Central memory CD4-positive, alpha-beta T cell (primary cell): ENCODE measurements at places on chromosomes 3 and 15.

DNA sequence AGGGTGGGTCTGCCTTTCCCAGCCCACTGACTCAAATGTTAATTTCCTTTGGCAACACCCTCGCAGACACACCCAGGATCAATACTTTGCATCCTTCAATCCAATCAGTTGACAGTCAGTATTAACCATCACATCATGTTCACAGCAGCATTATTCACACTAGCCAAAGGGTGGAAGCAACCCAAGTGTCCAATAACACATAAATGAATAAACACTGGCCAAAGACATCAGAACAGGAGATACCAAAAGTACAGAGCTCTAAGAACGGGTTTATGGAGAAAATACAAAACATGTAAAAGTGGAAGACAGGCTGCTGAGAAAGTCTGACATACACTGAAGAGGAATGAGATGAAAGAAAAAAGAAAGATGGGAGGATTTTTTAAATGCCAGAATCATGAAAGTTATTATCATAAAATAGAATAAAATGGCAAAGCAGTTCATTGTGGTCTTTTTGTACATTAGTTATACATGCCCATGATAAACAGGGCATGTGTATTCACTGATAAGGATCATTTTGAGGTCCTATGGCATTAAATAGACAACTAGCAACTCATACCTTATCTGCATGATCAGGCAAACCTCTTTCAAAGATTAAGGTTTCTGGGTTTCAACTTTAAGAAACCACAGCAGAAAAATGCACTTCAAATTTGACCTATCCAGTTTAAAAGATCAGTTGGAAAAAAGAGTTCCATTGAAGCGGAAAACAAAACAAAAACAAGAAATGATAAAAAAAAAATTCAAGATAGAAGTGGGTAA lies 22.9 kb downstream of the DNAAF4 start:
- DNase-seq = no peak

GRCh38 chr3:159828542-159828943 lies 160.1 kb upstream of the IL12A start:
- DNase-seq = no peak

DNA sequence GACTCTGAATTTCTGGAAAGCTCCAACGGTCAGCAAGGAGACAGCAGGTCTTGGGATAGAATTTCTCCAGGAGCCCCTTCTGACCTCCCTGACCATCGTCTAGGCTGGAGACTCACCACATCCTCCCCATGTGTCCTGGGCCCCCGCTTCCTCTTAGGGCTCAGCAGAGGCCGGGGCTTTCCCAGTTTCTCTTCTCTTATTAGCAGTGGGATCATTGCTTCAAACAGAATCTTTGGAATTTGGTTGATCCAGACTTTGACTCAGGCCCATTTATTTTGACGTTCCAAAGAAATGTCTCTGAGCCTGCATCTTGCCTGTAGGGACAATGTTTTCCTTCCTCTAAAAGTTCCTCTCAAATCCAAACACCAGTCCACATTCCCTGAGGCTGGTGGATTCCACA lies 38.4 kb upstream of the SLC6A6 start:
- DNase-seq = no peak

DNA sequence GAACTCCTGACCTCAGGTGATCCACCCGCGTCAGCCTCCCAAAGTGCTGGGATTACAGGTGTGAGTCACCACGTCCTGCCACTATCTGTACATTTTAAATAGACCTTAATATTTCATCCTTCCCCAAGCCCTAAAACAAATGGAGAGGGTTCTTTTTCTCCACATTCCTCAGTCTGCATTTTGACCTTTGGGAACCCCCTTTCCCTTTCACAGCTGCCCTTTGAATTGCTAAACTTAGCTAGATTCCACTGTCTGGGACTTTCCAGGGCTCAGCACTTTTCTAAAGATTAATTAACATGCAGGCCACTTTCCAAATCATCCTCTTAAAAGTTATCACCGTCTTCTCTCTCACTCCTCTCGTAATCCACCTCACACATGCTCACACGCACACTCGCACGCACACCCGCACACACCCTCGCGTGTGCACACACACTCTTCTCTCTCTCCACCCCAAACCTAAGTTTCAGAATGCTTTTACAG lies 124.2 kb downstream of the TMCO5A start:
- DNase-seq = no peak

DNA sequence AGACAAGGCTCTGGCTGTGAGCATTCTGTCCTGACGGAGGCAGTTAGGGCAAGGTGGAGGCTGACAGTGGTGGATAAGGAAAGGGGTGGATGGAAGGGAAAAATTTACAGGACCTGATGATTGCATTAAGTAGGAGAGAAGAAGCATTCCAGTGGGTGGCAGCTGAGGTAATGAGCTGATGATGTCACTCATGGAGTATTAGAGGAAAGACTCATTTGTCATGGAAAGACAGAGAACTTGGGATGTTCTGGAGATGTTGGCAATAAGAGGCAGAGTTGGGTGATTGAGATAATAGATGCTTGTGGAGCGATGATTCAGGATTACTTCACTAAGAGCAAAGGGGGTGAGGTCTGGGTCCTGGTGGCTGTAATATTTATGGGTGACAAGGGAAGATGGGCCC lies 63.6 kb upstream of the SCN5A start:
- no peak for DNase-seq

GRCh38 chr3:155420406-155420805 lies 126.9 kb upstream of the STRIT1 start:
- DNase-seq = no peak
